ENCODE measurements at places on chromosomes 16 and 17.
A peak's percentile ranks its signal among the peaks of the same experiment; 100 is the strongest.

GRCh38 chr17:30599428-30600059 is 122.3 kb downstream of the GOSR1 start:
- DNase-seq: no peak

GRCh38 chr17:54518706-54519105 is 381.9 kb upstream of the TOM1L1 start:
- no peak for DNase-seq

GRCh38 chr16:87897521-87898505 is 28.5 kb upstream of the SLC7A5 start:
- no peak for DNase-seq

DNA sequence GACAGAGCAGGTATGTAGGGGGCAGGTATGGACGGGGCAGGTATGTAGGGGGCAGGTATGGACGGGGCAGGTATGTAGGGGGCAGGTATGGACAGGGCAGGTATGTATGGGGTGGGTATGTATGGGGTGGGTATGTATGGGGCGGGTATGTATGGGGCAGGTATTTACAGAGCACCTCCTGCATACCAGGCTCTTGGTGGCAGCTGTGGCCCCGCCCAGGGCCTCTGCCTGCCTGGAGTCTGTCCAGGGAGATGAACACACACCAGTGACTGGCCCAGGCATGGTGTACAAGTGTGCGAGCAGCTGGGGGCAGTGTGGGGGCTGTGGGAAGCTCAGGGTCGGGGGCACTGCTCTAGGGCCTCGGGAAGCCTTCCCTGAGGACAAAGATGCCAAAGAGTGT is 4.4 kb downstream of the RPL3L start:
- DNase-seq: no peak

DNA sequence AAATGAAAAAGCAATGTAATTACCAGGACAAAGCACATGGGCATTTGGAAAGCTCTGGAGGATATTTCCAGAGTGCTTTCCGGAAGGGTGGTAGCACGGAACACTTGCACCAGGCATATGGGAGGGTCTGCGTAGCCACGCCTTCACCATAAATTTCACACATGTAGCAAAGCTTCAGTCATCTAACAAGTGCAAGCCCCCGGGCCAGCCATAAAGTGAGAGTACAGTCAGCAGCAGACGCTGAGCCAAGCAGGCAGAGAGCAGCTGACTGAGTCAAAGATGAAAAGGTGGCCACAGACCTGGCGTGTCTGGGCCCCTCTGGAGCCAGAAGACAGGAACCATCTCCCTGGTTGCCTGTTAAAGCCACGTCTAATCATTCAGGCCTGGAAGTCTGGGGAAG is 130.6 kb downstream of the SEC14L1 start:
- DNase-seq: no peak

DNA sequence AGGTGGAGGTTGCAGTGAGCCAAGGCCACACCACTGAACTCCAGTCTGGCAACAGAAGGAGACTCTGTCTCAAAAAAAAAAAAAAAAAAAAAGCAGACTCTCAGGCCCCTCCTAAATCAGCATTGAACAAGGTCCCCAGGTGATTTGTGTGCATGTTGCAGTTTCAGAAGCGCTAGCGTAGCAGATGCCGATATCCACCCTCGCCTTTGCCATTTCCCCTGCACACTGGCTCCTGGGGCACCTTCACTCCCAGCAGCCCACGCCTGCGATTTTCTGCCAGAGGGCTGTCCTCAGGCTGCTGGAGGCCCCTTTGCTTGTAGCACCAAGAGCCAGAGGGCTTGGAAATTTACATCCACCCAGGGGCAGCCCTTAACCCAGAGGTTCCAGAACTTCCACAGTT is 95.6 kb downstream of the WSCD1 start:
- DNase-seq: no peak

DNA sequence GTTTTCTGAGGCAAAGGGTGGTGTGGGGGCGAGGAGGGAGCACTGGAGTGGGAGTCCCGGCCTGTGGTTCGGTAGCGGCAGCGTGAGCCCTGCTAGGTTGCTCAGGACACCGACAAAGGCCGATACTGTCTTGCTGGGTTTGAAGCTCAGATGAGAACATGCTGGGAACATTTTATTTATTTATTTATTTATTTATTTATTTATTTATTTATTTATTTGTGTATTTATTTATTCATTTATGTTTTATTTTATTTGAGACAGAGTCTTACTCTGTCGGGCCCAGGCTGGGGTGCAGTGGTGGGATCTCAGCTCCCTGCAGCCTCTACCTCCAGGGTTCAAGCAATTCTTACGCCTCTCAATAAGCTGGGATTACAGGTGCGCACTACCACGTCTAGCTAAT is 117.9 kb upstream of the GSE1 start:
- no peak for DNase-seq

DNA sequence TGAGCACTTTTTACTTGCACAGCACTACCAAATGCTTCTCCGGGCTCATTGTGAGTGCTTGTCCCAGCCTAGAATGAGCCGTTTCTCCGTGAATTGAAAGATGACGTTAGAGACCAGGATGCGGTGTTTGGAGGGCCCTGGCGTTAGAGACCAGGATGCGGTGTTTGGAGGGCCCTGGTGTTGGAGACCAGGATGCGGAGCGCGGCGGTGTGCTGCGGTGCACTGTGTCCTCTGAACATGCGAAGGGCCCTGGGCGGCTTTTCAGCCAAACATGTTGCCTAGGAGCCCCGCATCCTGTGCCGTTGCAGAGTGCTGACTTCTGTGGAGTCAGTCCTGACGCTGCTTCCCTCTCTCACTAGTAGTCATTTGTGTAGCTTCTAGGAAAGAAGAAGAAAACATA is 42.7 kb downstream of the BANP start:
- DNase-seq: no peak

DNA sequence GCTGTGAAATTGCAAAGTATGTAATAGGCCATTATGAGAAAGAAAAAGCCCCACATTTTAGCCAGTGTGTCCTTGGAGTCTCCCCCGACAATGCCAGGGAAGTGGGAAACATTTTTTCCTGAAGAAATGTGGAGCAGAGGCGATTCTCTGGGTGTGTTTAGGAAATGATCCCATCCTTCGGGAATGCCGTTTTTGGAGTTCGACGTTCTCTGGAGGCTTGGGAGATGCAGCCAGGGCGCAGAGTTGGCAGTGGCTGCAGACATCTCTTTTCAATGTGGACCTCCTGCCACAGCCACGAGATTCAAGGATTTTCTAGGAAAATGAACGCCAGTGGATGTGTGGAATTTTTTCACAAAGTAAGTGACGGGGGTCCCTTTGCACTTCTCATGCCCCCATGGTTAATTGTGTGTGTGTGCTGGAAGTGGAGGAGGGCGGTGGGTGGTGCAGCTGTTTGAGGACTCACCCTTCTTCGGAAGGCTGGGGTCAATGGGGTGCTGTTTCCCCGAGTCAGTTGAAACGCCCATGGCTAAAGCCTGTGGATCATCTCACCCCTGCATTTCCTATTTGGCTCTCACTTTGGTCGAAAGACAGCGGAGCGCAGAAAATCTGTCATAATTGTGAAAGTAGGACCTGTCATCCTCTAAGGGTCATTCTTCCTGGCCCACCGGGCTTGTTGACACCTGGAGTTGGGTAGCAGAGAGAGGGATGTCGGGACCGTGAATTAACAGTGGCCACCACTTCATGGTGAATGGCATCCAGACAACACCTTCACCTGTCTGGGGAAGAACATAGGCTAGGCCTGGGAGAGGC is 73.2 kb downstream of the CMIP start:
- DNase-seq: no peak

DNA sequence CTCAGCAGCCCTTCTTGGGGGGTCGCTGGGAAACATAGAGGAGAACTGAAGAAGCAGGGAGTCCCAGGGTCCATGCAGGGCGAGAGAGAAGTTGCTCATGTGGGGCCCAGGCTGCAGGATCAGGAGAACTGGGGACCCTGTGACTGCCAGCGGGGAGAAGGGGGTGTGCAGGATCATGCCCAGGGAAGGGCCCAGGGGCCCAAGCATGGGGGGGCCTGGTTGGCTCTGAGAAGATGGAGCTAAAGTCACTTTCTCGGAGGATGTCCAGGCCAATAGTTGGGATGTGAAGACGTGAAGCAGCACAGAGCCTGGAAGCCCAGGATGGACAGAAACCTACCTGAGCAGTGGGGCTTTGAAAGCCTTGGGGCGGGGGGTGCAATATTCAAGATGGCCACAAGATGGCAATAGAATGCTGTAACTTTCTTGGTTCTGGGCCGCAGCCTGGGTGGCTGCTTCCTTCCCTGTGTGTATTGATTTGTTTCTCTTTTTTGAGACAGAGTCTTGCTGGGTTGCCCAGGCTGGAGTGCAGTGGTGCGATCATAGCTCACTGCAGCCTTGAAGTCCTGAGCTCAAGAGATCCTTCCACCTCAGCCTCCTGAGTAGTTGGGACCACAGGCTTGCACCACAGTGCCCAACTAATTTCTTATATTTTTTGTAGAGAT is 3.4 kb downstream of the STH start:
- DNase-seq: peak; percentile 74

DNA sequence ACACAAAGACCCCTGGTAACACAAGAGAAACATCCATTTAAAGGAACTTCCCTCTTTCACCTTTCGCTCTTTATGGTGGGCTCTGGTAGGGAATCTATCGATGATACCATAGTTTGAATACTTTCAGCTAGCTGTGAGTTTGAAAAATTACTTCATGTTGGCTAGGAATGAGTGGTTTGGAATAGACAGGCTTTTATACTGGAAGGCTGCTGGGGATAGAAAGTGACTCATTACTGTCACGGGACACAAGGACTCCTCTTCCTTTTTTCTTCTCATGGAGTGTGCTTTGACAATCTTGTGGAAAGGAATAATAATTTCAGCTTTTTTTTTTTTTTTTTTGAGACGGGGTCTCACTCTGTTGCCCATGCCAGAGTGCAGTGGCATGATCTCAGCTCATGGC is 76.9 kb downstream of the CYB561 start:
- no peak for DNase-seq

DNA sequence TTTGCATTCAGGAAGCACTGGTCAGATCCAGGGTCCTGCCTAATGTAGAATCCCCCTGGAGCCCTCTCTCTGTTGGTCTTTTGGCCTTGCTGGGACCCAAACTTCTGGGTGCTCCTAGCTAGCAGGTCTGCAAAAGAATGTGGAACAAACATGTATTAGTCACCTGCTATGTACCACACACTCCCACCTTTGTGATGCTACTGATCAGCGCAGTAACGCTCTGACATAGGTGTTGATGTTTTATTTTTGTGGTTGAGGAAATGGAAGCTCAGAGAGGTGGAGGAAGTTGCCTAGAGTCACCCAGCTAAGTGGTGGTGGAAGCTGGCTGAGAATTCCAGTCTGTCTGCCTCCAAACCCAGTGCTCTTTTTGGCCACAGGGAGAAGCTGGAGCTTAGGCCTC is 35.8 kb upstream of the LGALS9 start:
- no peak for DNase-seq

DNA sequence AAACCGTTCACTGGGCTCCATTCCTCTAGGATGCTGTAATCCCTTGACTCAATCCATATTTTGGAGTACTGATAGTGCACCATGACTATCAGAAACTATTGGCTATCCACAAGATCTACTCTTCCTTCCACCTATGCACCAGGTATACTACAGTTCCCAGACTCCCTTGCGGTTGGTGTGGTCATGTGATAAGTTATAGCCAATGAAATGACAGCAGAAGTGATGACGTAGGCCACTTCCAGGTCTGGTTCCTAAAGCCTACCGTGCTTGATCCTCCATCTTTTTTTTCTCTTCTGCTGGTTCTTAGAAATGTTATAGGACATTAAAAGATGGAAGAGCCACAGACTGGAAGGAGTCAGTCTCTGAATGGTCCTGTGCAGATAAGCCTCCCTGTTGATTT is 278.8 kb upstream of the C16orf82 start:
- no peak for DNase-seq

DNA sequence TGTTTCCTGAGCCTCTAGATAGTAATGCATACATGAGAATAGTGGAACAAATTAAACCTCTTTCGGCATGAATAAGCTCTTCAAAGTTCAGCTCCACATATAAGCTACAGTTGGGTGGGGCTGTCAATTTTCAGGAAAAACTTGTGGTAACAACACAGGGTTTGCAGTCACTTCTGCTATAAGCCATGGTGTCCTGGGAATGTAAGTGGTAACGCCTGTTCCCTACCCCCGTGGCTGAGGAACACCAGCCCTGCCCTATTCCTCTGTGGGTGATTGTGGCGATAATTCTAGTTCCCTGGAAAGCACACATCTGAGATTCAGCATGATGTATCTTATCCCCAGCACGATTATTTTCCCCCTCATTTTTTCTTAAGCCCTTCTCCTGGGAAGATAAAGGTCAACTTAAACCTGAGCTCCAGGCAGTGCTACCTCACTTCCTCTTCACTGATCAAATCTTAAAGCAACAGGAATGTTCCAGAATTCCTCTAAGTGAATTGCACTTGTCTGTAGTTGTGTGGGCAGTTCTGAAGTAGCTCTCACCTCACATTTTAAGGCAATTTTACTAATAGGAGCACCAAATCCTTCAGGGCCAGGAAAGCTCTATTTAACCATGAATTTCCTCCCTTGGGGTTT is 500.7 kb upstream of the HSBP1 start:
- DNase-seq: no peak

DNA sequence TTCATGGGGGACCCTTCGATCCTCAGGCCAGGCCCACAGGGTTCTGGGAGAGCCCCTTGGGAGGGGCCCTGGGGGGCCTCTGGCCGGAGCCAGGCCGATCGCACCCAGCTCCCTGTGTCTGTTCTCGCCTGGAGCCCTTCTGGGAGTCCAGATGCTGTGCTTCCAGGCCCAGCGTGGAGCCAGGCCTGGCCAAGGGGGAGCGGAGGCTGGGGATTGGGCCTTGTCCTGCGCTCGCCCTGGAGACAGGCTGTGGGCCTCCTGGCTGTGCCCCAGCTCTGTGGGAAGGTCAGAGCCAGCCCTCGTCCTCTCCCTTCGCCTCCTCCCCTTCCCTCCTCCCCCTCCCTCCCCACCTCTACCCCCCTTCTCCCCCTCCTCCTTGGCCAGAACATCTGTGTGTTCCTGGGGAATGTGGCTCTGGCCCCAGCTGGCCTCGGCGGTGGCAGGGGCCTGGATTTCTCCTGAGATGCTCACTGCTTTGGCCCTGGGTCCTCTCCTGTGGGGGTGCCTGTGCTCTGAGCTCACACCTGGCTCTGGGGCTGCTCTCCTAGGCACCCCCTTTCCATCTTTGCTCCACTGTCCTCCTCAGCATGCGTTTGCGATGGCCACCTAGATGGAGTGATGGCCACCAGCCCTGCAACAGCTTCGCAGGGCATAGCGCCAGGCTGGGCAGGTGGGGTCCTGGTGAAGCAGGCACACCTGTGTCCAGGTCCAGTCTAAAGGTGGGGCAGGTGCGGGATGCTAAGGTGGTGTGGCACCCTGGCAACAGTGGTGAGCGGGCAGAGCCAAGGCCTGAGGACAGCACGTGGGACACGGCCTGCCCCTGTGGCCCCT is 90.6 kb upstream of the CIBAR2 start:
- peak; percentile 83 for DNase-seq
